ENCODE measurements at places on chromosomes 1 and 21.

DNA sequence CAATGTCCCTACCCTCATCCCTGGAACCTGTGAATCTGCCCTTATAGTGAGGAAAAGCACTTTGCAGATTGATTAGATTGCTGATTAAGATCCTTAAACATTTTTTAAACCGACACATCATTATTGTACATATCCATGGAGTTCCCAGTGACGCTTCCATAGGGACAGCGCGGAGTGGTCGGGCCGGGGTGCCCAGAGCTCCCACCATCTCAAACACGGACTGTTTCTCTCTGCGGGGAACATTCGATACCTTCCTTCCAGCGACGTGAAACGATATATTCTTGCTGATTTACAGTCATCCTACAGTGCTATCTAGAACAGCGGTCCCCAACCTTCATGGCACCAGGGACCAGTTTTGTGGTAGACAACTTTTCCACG is 4.0 kb downstream of the KRTAP10-12 start:
- no peak for DNase-seq

DNA sequence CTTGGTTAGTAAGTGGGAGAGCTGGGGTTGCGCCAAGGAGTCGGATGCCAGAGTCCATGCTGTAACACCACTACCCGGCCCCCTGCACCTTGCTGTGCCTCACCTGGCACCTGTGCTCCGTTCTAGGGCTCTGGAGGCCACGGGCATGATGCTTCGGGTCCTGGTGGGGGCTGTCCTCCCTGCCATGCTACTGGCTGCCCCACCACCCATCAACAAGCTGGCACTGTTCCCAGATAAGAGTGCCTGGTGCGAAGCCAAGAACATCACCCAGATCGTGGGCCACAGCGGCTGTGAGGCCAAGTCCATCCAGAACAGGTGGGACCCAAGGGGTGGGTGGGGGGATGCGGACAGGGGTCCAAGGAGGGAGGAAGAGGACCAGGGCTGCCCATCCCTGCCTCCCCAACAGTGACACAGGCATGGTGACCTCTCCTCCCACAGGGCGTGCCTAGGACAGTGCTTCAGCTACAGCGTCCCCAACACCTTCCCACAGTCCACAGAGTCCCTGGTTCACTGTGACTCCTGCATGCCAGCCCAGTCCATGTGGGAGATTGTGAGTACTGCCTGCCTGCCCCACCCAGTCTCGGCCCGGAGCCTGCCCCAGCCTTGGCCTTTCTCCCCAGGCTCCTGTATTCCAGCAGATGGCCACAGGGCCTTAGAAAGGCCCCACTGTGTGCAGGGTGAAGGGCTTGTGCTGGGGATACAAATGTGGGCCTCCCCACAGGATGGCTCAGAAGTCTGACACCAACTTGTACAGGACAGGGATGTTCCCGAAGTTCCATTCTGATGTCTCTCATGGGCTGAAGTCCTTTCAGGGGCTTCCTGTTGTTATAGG is 9.6 kb upstream of the HTR6 start:
- DNase-seq, result no peak

GRCh38 chr1:93151474-93151873 is 28.7 kb downstream of the TMED5 start:
- no peak for DNase-seq

DNA sequence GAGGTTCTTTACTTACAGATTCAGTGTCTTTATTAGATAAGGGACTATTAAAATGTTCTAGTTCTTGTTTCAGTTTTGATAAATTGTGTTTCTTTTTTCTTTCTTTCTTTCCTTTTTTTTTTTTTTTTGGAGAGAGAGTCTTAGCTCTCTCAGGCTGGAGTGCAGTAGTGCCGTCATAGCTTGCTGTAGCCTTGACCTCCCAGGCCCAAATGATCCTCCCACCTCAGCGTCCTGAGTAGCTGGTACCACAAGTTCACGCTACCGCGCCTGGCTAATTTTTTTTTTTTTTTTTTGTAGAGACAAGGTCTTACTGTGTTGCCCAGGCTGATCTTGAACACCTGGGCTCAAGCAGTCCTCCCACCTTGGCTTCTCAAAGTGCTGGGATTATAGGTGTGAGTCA is 76.6 kb downstream of the TMEM200B start:
- DNase-seq, result no peak

- DNase-seq, result no peak
These were observed 191.3 kb upstream of the HP1BP3 start for GRCh38 chr1:20978413-20978812.

DNA sequence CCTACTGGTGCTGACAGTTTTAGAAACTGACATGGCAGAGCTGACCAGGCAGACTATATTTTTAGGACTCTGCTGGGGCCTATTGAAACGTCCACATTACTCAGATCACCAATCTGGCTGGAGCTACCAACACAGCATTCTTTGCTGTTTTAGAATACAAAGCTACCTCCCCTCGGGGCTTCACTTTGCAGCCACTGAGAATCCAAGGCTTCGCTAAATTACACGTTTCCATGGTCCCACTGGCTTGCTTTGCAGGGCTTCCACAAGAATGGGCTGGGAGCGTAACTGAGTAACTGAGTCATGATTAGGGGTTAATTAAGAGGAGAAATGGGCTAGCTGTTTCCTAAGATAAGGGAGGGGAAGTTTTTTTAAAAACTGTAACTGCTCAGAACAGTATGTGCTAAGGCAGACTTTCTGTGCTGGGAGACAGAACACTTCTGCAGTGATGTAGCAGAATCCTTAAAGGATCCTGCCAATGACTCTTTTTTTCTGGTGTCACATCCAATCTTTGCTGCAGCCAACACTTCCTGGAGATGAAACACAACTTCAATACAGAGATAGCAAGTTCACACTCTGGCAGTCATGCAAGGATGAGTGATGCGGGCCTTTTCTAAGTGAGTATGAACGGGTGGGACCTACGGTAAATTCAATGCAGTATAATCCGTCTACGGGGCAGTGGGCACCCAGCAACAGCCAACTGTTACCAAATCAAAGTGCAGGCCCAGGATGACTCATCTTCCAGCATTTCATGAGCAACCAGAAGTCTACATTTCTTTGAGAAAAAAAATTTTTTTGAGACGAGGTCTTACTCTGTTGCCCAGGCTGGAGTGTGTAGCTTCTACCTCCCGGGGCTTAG is 21.5 kb downstream of the NDUFS5 start:
- no peak for DNase-seq

- DNase-seq, result no peak
These were observed 18.0 kb downstream of the WDR4 start for GRCh38 chr21:42861311-42861847.

- DNase-seq, result no peak
These were observed 750 bp downstream of the NECAP2 start for GRCh38 chr1:16441282-16441665.

- DNase-seq, result no peak
These were observed 262.0 kb downstream of the TNR start for GRCh38 chr1:175481126-175482070.

GRCh38 chr1:194208674-194209073 is 1022.3 kb upstream of the B3GALT2 start:
- DNase-seq, result no peak

Measured in lung (tissue), 17 donors.